ENCODE measurements at places on chromosomes 3 and 15.
A peak's percentile ranks its signal among the peaks of the same experiment; 100 is the strongest.

- no peak for DNase-seq
Measured at GRCh38 chr3:46719735-46720271, 2.1 kb upstream of the PRSS50 start.

- DNase-seq: no peak
Measured at GRCh38 chr15:60960517-60960916, 268.6 kb downstream of the RORA start.

GRCh38 chr3:141193066-141193830 is 38.4 kb upstream of the PXYLP1 start:
- DNase-seq: no peak

DNA sequence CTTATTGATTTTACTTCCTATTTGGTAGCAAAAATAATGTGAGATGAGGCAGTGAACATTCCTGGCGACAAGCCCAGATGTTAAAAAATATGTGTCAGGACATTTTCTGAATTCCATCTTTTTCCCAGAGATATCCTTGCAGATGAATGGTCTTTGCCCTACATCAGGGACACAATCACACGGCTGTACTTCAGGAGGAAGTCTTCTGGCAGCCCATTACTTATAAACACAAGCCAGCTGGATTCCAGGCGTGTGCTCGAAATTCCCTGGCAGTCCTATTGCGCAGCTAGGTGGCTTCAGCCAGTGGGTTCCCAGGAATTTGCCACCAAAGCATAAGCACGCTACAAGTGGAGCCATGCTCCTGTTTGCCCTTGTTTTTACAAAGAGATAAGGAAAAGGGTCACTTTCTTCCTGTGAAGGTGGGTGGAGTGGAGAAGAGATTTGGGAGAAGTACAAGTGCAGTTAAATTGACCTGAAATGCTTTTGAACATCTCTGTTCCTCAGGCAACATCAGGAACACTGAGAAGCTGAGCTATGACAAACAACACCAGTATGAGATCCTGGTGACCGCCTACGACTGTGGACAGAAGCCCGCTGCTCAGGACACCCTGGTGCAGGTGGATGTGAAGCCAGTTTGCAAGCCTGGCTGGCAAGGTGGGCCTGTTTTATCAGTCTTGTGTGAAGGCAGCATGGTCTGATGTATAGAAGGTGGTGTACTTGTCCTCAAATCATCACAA is 257.1 kb upstream of the TRIM42 start:
- no peak for DNase-seq

- DNase-seq: no peak
Measured at GRCh38 chr3:32601722-32602121, 31.1 kb upstream of the DYNC1LI1 start.

- DNase-seq: no peak
Measured at GRCh38 chr3:150544041-150544440, 2.3 kb downstream of the SERP1 start.

DNA sequence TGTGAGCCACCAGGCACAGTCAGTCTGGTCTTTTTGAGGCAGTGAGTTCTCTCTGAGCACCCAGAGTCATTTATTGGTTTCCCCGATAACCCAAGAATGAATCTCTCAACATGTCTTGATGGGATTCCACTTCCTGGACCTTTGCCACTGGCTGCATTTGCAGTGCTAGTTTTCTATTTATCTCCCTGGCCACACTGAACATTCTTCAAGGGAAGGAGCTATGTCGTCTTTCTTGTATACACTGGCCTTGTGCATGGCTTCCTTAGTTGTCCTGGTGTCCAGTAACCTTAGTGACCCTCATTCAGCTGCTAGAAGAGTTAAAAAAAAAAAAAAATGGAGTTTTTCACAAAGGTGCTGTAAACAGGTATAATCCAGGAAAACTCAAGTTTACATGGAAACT is 64.9 kb upstream of the CMTM7 start:
- no peak for DNase-seq

GRCh38 chr15:28001641-28002040 is 97.5 kb downstream of the OCA2 start:
- no peak for DNase-seq

DNA sequence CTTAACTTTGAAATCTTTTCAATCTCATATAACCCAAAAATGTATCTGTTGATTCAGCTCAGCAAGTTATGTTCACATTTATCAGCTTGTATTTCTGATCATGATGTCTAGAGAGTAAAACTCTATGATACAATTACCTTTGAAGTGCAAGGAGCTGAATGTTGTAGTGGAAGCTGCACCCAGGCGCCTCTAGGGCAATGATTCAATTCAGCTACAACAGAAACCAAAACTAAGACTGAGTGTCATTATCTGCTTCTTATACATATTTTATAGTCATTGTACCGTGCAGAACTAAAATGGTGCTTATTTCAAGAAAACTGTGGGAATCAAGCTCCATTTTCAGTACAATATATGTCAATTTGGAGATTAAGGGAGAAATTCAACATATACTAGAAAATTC is 1237.5 kb downstream of the ZPLD1 start:
- no peak for DNase-seq

DNA sequence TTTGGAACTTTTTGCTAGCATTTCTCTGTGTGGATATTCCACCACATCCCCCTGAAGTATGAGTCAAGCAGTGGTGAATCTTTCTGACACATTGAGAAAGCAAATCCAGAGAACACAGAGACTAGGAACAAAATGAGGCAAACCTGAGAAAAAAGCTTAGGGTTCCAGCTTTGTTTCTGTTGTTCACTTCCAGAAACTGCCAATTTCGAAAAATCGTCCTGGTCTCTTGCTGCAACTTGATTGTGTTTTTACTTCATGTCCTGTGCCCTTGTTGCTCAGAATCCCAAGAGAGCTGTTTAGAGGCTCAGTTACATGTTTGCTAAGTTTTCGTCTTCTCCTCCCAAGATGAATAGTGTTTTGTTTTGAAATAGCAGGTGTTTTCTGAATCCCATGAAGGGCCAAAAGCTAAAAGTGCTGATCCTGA is 13.7 kb downstream of the MAP2K1 start:
- no peak for DNase-seq

GRCh38 chr3:99808163-99808794 is 9.4 kb upstream of the CMSS1 start:
- peak; percentile 63 for DNase-seq

DNA sequence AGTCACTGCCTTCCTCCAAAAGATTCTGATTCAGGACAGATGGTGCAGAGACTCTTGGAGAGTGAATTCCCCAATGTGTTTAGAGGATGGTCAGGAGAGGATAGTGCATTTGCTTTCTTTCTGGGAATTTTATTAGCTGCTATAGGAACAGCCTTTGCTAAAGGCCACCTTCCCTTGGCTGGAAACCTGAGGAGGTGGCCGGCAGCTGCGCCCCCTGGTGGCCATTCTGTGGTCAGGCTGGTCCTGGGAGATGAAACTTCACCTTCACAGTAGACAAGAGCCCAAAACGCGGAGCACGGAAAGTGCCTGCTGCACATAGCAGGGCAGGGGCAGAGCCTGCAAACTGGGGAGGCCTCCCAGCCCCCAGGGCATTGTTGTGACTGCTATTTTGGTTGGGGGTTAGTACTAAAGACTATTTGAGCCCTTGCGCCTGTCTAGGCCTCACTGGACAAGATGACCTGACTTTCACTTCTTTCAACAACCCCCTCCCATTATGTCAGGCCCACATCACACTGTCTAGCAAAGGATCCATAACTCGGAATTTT is 34.3 kb downstream of the SEC22C start:
- DNase-seq: peak; percentile 0

- DNase-seq: no peak
Measured at GRCh38 chr15:66886686-66887273, 178.6 kb upstream of the SMAD3 start.

- DNase-seq: peak; percentile 37
Measured at GRCh38 chr15:50463423-50464358, 39.5 kb downstream of the USP8 start.

- no peak for DNase-seq
Measured at GRCh38 chr3:192923731-192924130, 6.1 kb upstream of the MB21D2 start.

- no peak for DNase-seq
Measured at GRCh38 chr15:43268111-43269105, 1.7 kb upstream of the TGM5 start.

GRCh38 chr15:69479081-69479480 is 26.5 kb downstream of the RPLP1 start:
- DNase-seq: no peak

GRCh38 chr3:139121513-139122220 is 77.0 kb upstream of the PRR23C start:
- no peak for DNase-seq

- DNase-seq: no peak
Measured at GRCh38 chr3:38226273-38226672, 39.3 kb upstream of the SLC22A13 start.

DNA sequence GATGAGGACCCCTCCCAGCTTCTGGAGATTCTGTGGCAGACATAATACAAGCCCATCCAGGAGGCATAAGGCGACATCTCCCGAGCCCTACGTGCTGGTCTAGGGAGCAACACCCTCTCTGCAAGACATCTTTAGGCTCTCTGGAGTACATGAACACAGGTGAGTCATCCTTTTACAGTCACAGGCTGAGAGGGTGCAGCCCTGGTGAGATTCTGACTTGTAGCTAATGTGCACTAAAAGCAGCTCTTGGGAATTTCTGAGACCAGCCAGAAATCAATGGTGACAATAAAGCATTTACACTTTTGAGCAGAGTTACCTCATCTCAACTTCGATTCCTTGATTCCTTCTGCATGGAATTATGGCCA is 131.1 kb downstream of the XXYLT1 start:
- no peak for DNase-seq

- no peak for DNase-seq
Measured at GRCh38 chr15:43250785-43251184, 15.9 kb downstream of the TGM5 start.

DNA sequence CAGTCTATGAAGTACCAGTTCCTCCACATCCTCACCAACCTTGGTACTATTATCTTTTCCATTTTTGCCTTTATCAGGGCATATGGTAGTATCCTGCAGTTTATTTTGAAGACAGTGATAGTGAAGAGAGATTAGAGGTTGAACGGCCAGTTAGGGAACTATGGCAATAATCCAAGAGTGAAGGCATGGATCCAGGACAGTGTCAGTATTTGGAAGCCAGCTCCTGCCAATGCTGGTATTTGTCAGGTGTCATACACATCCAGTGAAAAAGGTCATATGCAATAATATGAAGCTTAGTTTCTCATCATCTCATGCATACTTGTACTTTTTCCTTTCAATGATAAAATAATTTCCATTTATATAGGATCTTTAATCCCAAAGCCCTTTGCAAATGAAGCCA is 56.8 kb upstream of the KCNMB2 start:
- no peak for DNase-seq

DNA sequence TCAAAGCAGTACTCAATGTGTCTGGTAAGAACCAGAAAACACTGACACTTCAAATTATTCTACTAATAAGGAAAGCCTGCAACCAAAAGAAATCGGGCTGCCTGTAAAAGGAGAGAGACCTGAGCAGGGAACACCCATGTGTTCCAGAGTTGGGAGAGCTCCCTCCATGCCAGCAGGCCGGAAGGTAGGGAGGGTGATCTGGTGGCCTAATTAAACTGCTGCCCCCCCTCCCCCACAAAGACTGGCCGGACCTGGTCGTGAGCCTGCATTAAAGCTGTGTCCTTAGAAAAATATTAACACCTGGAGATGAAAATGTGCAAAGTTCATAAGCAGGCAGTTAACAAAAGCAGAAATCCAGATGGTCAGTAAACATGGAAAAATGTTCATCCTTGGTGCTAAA is 170.6 kb upstream of the BHLHE40 start:
- DNase-seq: no peak

- no peak for DNase-seq
Measured at GRCh38 chr15:100591835-100592234, 10.1 kb downstream of the LINS1 start.

- no peak for DNase-seq
Measured at GRCh38 chr15:29637555-29637954, 184.7 kb downstream of the TJP1 start.

- no peak for DNase-seq
Measured at GRCh38 chr3:23129117-23129516, 74.0 kb upstream of the UBE2E2 start.

GRCh38 chr3:28018925-28019718 is 222.3 kb upstream of the CMC1 start:
- DNase-seq: no peak

GRCh38 chr3:43692085-43692855 is 1.5 kb downstream of the ABHD5 start:
- DNase-seq: no peak

- DNase-seq: no peak
Measured at GRCh38 chr3:53712817-53713388, 133.3 kb downstream of the CHDH start.

GRCh38 chr15:39188930-39189329 is 391.9 kb upstream of the THBS1 start:
- DNase-seq: no peak

DNA sequence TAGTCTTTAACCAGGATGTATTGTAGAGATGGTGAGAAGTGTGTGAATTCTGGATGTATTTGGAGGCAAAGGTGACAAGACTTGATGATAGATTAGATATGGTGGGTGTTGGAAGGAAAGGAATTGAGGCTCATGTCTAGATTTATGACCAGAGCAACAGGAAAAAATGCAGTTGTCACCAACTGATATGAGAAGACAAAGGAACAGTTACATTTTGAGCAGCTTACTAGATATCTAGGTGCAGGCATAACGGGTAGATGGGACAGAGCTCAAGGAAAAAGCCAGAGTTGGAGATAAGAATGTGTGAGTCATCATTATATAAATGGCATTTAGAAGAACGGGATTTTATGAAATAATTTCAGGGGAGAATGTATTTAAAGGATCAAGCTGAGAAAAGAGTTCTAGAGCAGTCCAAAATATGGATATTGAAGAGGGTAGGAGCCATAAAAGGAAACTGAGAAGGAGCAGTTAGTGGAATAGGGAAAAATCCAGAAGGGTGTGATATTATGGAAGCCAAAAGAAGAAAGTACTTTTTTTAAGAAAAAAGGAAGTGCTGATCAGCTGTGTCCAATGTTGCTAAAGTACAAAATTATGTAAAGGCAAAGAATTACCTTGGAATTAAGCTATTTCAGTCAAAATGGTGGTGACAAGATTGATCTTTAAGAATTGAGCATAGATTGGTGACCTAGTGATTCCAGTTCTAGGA is 262.5 kb downstream of the CGGBP1 start:
- no peak for DNase-seq

GRCh38 chr3:100518244-100518643 is 25.8 kb downstream of the TMEM45A start:
- DNase-seq: no peak

- no peak for DNase-seq
Measured at GRCh38 chr15:41790169-41790568, 15.9 kb downstream of the MAPKBP1 start.

- no peak for DNase-seq
Measured at GRCh38 chr15:77515613-77516012, 94.9 kb downstream of the HMG20A start.

Data from NCI-H1694 treated with DMSO at 0.1 percent for 48 hours (cell line).